Astrocyte of the spinal cord (primary cell): ENCODE measurements at places on chromosomes 3 and 15.

DNA sequence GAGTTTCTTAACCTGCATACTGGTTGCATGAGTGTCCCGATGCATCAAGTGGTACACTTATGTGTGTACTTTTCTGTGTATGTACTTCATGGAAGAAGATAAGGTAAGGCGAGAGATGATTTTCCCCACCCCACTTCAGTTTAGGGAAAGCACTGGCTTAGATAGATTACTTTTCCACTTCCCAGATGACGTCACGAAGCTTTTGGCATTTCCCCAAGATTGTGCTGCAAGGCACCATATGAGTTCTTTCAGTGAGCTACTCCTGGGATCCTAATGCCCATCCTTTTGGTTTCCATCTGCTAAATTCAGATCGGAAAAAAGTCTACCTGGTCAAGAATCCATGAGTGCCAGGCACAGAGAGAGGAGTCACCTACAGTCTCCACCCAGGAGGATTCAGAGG, 4.5 kb downstream of the IL17RB start:
- DNase-seq: peak; percentile 11

DNA sequence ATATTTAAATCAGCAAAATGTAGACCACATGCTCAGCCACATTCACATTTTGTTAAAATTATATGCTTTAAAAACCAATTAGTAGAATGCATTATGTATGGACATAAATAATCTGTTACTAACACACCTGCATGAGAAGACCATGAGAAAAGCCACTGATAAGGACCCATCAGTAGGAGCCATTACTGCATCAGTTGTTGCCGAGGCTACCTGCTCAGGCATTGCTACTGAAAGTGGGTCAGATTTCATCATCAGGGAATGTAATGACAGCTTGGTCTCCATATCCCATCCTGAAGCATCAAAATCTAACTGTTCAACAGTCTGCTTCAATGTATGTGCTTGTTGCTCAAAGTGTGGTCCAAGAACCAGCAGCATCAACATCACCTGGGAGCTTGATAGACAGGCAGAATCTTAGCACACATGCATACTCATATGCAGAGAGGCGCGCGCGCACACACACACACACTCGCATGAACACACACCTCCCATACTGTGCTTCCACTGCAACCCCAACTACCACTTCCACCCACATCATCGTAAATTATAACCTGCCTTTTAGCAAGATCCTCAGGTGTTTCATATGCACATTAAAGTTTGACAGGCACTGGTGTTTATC, 72.4 kb upstream of the FOXB1 start:
- no peak for DNase-seq

GRCh38 chr3:192128922-192129321, 598.4 kb downstream of the FGF12 start:
- DNase-seq: no peak

DNA sequence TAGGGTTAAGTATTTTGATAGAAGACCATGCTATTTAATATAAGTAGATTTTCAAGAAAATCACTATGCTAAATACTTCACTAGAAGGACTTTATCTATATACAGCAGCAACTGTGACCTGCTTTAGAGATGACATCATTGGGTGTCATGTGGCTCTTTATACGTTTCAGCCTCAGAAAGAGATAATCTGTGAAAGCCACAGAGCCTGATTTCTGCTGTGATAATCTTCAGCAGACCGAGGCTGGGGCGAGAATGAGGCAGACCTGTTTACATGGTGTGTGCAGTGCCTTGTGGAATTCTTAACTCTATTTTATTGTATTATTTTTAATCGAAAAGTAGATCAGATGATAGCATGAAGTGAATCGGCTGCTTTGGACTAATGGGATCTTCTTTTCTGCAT, 471.2 kb downstream of the MFSD1 start:
- DNase-seq: no peak

DNA sequence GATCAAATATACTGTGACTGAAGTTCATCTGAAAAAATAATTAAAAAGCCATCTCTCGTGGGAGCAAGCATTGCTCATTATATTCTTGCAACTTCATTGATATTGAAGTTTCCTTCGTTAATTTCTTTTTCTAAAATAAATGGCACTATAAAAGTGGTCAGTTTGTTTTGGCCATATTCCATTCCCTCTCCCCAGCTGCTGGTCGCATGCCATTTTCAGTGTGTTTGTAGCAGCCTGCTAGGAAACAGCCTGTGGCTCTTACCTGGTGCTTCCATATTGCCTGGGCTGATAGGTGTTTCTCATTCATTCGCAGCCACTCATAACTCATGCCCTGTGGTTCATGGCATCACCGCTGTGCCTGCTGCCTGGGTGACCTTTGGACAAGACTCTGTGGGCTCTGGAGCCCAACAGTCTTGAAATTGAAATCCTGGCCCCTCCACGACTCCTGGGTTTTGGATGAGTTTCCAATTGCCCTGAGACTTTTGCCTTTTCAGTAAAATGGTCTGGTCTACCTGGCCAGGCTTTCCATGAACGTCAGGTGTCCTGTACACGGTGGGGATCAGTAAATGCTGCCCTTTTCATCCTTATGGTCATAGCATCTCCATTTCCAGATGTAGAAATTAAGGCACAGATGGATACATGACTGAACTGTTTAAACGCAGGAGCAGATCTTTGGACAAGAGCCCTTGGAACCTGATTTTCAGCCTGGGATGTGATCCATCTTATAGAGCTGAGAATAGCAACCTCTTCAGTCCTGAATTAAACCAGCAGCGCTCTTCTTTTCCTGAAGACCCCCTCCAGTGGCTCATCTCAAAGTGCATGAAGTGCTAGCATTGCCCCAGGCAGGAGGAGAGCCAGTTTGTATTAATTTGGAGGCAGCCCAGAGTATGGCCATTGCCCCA, 69.4 kb downstream of the SLCO3A1 start:
- no peak for DNase-seq

DNA sequence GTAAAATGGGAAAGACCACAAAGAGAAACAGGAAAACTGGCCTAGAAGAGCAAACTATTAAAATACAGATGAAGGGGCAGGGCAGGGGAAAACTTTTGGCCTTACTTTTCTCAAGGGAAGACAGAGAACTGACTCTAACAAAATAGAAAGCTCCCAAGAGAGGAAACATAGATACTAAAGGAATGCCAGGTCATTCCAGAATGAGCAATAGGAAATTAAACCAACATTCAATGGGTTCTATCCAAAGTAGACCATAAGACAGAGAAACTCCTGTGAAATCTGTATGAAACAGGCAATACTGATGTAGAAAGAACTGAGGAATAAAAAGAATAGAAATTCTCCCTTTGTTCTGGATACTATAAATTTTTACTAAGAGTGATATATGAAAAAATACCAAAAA, 491.8 kb downstream of the MECOM start:
- peak; percentile 13 for DNase-seq
